SK-N-MC (cell line): ENCODE measurements at places on chromosomes 11 and 22.

GRCh38 chr11:25206762-25207161 is 709.9 kb downstream of the LUZP2 start:
- no peak for DNase-seq

- no peak for DNase-seq
These were observed 479.9 kb downstream of the INSC start for GRCh38 chr11:15594607-15595006.

- DNase-seq: no peak
These were observed 486 bp downstream of the NAP1L4 start for GRCh38 chr11:2991452-2992233.

DNA sequence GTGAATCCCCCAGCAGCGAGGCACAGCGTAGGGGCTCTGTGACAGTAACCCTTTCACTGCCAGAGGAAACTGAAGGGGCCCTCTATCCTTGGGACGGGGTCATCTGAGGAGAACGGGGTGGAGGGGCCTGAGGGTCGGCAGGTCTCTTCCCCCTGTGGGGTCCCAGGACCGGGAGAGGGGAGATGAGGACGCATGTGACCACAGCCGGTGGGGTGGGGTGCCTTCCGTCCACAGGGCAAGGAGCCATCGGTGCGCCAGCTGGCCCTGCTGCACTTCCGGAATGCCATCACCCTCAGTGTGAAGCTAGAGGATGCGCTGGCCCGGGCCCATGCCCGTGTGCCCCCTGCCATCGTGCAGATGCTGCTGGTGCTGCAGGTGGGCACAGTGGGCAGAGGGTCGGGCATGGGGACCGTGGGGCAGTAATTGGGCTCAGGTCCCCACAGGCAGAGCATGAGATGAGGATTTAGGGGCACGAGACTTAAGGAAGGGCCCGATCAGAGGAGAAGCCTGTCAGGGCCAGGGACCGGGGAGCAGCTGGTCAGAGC is 20.3 kb upstream of the ARHGAP8 start:
- no peak for DNase-seq

DNA sequence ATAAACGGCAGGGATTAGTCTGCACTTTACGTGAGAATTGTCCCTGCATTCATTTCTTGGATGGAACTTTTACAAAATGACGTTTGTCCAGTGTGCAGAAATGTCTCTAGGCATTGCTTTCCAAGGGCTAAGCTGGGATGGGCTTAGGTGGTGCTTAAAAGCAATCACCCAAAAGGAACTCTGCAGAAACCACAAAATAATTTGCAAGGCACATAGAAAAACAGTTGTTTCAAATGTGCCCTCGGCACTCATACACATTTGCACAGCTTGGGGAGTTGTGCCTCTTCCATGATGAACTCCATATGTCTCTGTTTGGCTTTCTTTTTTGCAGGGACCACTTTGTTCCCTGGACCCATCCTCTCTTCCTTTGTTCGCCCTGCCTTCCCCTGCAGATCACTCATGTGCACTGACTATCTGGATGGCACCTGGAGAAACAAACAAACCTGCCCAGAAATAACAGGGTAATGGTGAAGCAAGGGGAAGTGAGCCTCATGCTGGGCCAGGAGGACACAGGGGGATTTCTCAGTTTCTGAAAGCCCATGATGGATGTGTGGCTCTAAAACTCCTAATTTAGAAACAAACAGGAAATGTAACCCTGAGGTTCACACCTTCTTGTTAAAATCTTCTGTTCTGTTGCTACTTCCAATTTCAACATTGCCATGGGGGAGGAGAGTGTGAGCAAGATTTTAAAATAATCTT is 150.2 kb downstream of the SNX19 start:
- DNase-seq: no peak

DNA sequence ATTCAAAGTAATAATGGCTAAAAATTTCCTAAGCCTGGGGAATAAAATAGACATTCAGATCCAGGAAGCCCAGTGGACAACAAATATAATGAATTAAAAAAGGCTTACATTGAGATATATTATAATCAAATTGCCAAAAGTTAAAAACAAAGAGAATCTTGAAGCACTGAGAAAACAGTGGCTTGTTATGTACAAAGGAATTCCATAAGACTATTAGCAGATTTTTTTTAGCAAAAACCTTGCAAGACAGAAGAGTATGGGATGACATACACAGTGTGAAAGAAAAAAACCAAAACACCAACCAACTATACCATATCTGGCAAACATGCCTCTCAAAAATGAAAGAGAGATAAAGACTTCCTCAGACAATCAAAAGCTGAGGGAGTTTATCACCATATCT is 20.7 kb downstream of the OR10V1 start:
- no peak for DNase-seq

DNA sequence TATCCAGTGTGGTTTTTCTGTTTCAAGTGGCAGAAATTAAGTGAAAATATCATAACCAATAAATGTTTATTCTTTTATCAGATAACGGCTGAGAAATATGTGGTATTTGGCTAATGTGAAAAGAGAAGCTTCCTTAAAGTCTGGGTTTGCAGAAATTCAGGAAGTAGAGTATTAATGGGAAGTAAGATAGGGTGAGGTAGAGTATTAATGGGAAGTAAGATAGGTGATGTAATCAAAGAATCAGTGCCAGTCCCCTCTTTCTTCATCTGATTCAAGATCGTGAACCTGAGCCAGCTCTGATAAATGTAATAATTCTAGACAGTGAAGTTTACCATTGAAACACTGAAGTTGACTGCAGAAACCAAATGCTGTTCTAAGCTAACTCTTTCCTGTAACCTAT is 30.9 kb downstream of the TRPC6 start:
- DNase-seq: no peak

GRCh38 chr22:26672060-26672471 is 14.7 kb downstream of the MIAT start:
- DNase-seq: no peak

DNA sequence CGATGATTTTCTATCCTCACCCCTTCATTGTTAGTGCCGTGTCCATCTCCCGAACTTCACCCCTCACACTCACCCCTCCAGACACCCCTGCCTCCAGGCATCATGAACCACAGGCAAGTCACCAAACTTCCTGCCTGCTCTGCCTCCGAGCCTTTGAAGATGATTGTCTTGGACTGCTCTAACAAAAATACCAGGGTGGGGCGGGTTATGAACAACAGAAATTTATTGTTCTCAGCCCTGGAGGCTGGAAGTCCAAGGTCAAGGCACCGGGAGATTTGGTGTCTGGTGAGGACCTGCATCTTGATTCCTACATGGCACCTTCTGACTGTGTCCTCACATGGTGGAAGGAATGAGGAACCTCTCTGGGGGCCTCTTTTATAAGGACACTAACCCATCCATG is 1508.3 kb downstream of the TBC1D22A start:
- DNase-seq: no peak

GRCh38 chr11:109993786-109994185 is 99.4 kb upstream of the ZC3H12C start:
- DNase-seq: no peak

- DNase-seq: no peak
These were observed 4.2 kb downstream of the XBP1 start for GRCh38 chr22:28795932-28796856.

- DNase-seq: no peak
These were observed 12.2 kb downstream of the MOV10L1 start for GRCh38 chr22:50101870-50102565.

GRCh38 chr22:44500599-44500998 is 2.6 kb upstream of the RTL6 start:
- no peak for DNase-seq

DNA sequence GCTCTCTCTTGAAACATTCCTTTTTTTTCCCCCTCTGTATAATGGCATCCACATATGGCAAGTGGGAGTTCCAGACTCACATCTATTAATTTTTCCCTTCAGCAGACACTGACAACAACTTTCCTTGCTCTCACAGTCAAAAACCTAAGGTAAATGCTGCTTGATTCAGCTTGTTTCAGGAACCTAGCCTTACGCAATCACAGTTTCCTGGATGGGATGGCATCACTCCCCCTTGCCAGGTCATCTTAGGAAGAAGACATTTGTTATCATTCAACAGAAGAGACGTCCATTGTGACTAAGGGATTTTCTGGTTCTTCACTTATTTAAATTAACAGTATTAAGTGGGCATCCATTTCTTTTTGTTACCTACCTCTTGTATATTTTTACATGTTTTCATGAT is 112.0 kb upstream of the PDGFD start:
- DNase-seq: no peak

- no peak for DNase-seq
These were observed 60.9 kb upstream of the SESN3 start for GRCh38 chr11:95291946-95292345.

- DNase-seq: no peak
These were observed 36.7 kb downstream of the SHISAL1 start for GRCh38 chr22:44276041-44276440.

- no peak for DNase-seq
These were observed 21.6 kb upstream of the EP300 start for GRCh38 chr22:41070665-41071331.

GRCh38 chr11:122933416-122933815 is 48.2 kb downstream of the BSX start:
- no peak for DNase-seq

- DNase-seq: no peak
These were observed 32.5 kb upstream of the NUCB2 start for GRCh38 chr11:17244046-17244445.

DNA sequence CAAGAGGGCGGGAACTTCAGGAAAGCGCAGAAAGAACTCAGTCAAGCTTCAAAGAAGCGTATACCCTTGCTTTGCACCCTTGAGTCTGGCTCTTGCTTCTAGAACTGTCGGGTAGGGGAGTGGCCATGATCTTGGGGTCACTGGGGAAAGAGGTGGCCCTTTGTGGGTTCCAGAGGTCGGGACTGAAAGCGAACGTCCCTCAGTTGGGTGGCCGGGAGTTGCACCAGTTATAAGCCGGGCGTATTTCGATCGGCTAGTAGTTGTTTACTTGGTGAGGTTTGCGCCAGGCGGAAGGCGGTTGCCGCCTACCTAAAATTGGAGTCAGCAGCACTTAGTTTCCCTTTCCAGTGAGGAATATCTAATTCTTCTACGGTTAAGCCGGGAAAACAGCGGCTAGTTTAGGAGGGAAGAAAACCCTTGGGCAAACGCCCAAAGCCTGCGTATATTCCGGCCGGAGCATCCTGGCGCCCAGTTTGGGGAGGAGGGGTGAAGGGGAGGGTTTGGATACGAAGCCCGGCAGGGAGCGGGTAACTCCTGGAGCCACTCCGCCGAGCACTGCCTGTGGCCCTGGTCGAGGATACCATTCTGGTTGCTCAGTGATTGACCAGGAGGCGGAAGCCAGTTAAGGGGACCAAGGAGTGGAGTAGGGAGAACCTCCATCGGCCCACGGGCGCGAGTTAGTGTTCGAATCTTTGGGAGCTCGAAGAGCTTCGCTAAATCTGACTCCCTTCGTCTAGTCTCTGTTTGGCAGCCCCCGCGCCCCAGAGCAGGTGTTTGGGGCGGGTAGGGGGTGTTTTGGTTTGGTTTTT is 807 bp upstream of the WT1 start:
- no peak for DNase-seq

- DNase-seq: no peak
These were observed 906.7 kb upstream of the CHORDC1 start for GRCh38 chr11:91129596-91129995.

- no peak for DNase-seq
These were observed 33.8 kb downstream of the TP53I11 start for GRCh38 chr11:44916801-44917385.

- no peak for DNase-seq
These were observed 77.7 kb downstream of the PKNOX2 start for GRCh38 chr11:125242141-125242775.

DNA sequence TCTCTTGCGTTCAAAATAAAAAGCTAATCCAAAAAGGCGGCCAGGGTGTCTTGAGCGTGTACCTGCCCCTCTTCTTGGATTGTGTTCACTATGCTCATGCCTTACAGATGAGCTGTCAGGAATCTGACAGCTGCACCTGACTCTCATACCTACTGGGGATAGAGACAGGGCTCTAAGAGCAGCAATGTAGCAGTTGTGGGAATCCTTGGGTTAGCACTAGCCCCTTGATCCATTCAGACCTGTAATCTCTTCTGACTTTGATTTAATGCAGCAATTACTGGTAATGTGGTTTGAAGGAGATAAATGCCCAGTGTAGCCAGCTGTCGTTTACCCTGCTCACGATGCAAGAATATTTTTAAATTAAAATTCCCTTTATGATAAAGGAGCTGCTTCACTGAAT is 145.8 kb downstream of the APOL5 start:
- DNase-seq: no peak

DNA sequence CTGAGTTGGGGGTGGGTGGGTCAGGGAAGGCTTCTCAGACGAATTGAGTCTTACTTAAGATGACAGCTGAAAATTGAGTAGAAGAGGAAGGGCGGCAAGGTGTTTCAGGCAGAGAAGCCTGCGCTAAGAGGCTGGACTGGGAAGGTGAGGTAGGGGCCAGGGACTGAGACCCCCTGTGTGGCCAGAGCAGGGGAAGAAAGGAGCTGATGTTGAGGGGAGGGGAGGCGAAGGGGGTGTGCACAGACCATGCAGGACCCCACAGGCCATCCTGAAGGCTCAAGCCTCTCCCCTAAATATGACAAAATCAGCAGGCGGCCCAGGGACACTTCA is 40.6 kb upstream of the CREB3L1 start:
- DNase-seq: no peak

GRCh38 chr22:42785706-42786499 is 65.2 kb upstream of the A4GALT start:
- no peak for DNase-seq

GRCh38 chr11:68412593-68413475 is 47.7 kb upstream of the PPP6R3 start:
- no peak for DNase-seq

GRCh38 chr22:23183061-23183698 is 2.9 kb downstream of the BCR start:
- no peak for DNase-seq

- no peak for DNase-seq
These were observed 3.3 kb downstream of the A4GALT start for GRCh38 chr22:42717197-42717928.

DNA sequence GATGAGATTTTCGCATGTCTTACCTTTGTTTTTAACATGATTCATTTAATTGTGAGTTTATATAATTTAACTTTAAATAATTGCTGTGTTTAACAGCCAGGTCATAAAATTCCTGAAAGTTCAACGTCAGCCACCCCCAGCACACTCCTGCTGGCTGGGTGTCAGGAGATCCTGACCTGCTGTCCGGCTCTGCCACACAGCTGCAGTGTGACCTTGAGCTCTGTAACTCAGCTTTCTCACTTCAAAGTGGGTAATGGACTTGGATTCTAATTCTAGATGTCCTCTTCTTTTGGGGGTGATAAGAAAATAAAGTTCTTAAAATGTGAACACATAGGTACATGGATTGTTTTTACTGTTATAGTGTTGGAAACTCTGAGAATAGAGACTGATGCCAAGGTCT is 10.9 kb downstream of the VPS26B start:
- DNase-seq: no peak

- DNase-seq: no peak
These were observed 91.6 kb downstream of the ATXN10 start for GRCh38 chr22:45763236-45763624.

- DNase-seq: no peak
These were observed 21.5 kb downstream of the ETS1 start for GRCh38 chr11:128565881-128566280.

- DNase-seq: no peak
These were observed 13.4 kb upstream of the PLEKHB1 start for GRCh38 chr11:73632996-73633395.
